Omental fat pad (tissue), 4 donors: ENCODE measurements at places on chromosomes 6 and 20.

DNA sequence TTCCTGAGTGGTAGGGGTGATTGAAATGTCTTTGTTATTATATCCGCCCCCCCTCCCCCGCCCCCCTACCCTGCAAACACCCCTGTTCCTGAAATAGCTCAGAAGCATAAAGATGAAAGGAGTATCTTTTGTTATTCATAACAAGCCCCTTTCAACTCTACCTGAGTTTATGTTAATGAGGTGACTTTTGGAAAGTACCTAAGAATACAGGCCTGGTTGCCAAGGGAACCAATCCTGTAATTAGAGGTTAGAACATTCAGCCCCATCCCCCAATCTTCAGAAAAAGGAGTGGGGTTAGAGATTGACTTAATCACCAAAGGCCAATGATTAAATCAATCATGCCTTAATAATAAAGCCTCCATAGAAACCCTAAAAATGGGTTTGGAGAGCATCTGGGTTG lies 979.2 kb upstream of the GJE1 start:
- DNase-seq: no peak

- DNase-seq: no peak
These were observed 8.3 kb downstream of the HSPA12B start for GRCh38 chr20:3740615-3741301.

DNA sequence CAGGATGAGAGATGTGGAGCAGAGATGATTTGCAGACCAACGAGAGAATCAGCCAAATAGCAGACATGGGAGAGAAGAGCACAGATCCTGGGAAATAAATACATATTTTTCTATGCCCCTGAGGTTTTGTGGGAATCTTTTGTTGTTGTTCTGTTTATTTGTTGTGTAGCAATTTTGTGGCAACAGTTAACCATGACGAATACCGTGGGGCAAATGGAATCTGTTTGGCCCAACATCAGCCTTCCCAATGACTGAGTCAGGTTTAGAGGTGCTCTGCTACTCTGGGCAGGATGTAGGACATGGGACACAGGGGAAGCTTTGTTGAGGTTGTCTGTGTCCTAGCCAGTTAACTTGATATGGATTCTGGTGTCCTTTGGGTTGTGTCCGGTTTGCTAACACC lies 7.9 kb upstream of the SLC2A10 start:
- no peak for DNase-seq

DNA sequence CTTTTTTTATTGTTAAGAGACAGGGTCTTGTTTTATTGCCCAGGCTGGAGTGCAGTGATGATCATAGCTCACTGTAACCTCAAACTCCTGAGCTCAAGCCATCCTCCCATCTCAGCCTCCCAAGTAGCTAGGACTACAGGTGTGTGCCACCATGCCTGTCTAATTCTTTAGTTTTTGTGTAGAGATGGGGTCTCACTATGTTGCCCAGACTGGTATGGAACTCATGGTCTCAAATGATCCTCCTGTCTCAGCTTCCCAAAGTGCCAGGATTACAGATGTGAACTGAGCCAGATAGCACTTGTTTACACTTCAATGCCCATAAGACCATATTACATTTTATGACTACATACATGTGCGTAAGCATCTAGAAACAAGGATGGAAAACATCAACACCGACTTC lies 18.1 kb downstream of the EIF2S2 start:
- no peak for DNase-seq

- no peak for DNase-seq
These were observed 107.7 kb upstream of the GGTLC1 start for GRCh38 chr20:24096264-24096663.

DNA sequence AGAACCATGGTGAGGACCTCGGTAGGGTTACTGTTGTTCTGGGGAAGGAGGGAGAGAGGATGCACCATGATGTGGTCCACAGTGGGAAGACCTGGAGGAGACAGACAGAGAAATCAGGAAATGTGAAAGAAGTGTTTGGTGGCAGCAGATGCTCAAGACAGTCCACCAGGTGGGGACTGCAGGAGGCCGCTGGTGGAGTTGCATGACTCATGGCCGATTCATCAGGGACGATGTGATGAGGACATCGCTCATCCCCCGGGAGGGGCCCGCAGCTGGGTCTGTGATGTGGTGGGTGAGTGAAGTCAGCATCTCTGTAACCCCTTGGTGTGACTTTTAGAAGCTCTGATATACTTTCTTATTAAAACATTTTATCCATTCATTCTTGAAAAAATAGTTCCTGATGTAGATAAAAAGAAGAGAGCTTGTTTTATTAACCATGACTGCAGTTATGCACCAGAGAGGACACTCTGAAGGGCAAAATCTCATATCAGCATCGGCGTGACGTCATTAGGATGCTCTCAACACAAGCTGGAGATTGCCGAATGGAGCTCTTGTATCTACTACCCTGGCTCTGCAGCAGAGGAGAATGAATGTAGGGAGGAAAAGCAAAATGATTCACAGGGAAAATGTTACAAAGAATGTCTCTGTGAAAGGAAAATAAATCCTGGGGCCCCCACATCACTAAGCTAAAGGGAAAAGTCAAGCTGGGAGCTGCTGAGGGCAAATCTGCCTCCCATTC lies 71.2 kb downstream of the RAMACL start:
- DNase-seq: no peak
